Ovary (tissue), 10 donors: ENCODE measurements at places on chromosomes 16 and 17. TPM values are rescaled to one million over a fixed set of nuclear protein-coding genes. Genes with fewer than 3 reads are reported as not detected.

- DNase-seq, result no peak
Measured at GRCh38 chr16:23324727-23325126, 22.6 kb downstream of the SCNN1B start.

GRCh38 chr16:20310421-20311395, 16.6 kb downstream of the GP2 start:
- no peak for DNase-seq

DNA sequence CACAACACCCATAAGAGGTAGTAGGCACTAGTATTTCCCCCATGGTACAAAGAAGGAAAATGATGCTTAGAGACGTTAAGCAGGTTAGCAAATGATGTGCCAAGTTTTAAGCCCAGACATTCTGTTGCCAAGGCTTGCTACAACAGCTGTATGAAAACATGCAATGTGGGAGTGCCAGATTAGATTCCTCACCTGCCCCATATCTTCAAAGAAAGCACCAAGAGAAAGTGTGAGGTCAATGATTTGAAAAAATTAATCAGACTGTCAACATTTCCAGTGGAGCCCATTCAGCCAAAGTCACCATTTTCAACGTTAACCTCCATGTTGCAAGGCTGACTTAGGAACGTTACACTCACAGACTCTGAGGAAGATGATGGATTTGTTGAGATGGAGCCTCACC, 61.5 kb downstream of the PCTP start:
- DNase-seq, result no peak

Gene MRPS34
- 53.3 TPM for total RNA-seq

Gene TERB1
- not detected for total RNA-seq

Gene MBTPS1
- 99.2 TPM for total RNA-seq

Gene ATXN1L
- total RNA-seq, result 29.5 TPM
